Urinary bladder (tissue), 4 donors: ENCODE measurements at places on chromosomes 4 and X.

DNA sequence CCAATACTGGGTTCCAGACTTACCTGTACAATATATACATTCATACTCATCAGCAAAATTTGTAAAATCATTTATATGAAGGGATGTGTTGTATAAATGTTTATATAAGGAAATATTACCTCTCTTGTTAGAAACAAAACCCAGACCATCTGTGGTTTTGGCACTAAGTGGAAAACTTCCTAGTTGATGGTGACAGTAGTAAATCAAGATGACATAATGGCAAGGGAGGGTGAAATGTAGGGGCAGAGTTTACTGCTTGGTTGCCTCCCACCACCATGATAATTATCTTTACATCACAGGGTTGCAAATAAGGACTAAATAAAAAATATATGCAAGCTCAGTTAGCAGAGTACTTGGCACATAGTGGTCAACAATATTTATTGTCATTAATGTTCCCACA lies 365.3 kb upstream of the TEX13C start:
- no peak for DNase-seq

- DNase-seq = no peak
Observed at GRCh38 chrX:47898024-47898423, 61.3 kb downstream of the ZNF81 start.

DNA sequence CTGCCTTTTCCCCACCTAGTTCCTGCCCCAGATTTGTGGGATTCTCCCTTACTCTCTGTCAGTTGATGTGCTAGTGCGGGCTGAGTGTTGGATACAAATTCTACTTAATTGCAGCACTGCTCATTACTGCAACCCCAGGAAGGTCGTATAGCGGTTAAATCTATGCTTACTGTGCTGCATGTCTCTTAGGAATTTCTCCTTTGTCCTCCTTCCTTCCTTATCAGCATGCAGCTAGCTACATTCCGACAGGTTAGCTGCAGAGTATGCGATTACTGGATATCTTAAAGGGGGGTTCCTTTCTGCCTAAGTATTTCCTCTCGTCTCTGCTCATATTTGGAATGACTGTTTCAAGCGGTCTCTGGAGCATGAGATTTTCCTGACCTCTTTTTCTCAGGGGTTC lies 662.8 kb downstream of the TLL1 start:
- no peak for DNase-seq

- DNase-seq = no peak
Observed at GRCh38 chr4:73770917-73771316, 30.5 kb downstream of the CXCL8 start.

DNA sequence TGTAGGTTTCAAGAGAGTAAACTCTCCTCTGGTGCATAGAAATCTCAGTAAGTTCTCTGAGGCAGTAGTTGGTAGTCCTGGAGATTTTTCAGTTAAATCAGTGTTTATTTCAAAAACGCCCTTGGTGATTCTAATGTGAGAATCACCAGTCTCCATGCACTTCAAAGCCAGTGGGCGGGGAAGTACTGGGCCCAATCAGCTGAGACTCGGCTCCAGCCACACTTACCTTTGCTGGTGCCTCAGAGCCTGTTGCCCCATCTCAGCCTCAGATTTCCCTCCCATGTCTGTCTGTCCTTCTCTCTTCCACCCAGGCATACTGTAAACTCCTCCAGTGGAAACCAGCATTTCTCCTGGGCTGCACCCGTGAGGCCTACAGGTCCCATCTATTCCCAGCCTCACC lies 7.4 kb upstream of the MGST2 start:
- no peak for DNase-seq

DNA sequence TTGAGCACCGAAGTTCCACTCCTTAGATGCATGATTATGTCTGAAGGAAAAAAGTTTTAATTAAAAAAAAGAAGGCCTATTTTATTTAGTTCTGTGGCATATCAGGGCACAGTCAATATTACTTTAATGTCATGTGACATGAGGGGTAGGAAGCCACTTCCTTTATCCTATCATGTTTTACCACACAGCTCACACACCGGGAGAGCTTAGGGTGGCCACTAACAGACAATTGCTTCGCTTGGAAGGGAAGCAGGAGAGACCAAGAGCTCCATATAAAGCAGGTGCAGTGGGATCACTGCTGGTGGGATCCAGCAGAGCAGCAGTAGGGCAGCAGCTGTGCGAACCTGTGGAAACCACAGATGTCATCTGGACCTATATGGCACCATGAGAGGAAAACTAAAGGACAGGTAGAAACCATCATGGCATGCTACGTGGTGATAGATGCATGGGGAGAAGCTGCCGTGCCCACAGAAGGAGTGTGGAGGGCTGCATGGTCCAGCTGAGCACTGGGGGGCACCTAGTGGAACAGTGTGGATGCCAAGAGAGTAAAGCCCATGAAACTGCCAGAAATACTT lies 52.0 kb downstream of the DTHD1 start:
- DNase-seq = no peak

GRCh38 chrX:125205133-125205917 lies 114.3 kb upstream of the TEX13C start:
- no peak for DNase-seq

DNA sequence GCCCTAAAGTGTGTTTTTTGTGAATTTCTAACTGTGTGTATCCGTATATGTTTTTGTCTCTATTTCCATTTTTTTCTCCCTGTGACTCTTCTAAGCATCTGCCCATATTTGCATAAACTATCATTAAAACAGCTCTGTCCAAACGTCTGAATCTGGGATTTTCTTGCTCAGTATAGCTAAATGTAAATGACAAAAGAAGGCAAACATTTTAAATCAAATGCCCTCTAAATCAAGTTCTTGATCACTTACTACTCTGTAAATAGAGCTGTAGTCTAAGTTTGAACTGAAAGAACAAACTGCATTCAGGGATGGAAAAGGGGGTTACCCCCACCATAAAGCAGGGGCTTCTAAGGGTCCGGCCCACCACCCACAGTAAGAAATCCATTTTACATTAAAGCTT lies 432.0 kb upstream of the FAM241A start:
- no peak for DNase-seq

DNA sequence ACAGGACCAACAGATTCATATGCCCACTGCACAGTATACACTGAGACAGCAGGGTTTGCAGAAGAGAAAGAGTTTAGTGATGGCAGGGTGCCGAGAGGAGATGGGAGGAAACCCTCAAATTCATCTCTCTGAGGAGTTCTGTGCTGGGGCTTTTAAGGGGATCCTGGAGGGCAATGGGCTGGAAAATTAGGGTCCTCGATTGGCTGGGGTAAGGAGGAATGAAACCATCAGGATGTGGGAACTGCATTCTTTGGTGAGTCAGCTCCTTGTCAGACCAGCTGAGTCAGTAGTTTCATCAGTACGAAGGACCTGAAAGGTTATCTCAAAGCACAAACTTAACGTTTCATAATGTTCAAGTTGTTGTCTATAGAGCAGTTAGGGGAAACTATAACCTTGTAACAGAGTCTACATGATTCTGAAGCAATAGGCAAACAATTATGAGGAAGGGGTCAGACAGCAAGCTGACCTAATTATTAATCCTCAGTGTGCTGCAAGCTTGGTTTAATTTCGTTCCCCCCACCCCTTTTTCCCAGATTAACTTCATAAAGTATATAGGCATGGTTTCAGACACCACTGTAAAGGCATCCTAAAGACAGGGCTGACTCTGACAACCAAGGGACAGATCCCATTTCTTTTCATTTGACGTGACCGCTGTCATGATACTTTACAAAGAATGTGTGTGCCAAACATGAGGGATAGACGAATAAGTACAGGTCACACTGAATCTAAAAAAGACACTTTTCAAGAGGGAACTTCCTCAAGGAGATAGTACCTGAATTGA lies 1.5 kb upstream of the MSMO1 start:
- no peak for DNase-seq

DNA sequence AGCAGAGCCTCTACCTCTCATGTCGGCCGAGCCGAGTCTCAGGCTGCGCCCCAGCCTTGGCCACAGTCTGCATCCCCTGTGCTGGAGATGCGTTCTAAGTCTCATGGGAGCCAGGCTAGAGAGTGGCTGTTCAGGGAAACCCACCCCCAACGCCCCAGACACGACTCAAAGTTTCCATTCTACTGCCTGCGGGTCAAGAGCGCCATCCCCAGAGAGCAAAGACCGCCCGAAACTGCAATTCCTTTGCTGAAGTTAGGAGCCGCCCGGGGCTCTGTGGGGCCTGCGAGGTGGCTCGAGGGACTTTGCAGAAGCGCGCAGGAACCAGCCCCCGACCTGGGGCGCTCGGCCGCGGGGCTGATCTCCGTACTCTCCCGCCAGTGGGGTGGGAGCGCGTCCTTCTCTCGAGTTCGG lies 10.0 kb upstream of the ELF4 start:
- no peak for DNase-seq

DNA sequence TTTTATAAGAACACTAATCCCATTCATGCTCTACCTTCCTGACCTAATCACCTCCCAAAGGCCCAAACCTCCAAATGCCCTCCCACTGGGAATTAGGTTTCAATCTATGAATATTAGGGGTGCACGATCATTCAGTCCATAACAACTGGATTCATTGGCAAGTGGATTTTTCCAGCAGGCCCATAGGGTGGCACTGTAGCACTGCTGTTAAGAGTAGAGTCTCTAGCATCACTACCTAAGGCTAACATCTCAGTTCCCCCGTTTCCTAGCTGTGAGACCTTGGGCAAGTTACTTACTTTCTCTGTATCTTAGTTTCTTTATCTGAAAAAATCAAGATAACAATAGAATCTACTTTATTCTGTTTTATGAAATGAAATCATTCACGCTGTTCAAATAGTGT lies 315.8 kb downstream of the STIM2 start:
- DNase-seq = no peak

DNA sequence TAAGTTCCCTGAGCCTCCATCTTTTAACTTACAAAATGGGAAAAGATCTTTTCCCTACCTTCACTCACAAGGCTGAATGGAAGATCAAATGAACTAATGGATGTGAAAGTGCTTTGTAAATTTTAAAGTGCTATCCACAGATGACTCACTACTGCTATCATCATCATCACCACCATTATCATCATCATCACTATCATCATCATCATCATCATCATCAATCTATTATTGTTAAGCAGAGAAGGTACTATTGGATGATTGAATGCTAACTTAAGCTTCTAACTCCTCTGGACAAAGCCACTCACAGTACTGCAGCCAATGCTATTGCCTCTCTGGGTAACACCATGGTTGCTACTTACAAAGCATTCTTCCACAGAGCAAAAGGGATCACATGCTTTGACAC lies 1.9 kb downstream of the FRMD7 start:
- no peak for DNase-seq
